Stimulated activated naive CD4-positive, alpha-beta T cell treated with Interleukin-2 at 50 U/mL for 16 hours (primary cell): ENCODE measurements at places on chromosomes 5 and 9.

GRCh38 chr5:78576376-78576775 lies 72.2 kb downstream of the LHFPL2 start:
- no peak for DNase-seq

GRCh38 chr5:119512277-119512676 lies 60.0 kb downstream of the HSD17B4 start:
- no peak for DNase-seq

- no peak for DNase-seq
These were observed 231.7 kb upstream of the CDH12 start for GRCh38 chr5:23084815-23085214.

DNA sequence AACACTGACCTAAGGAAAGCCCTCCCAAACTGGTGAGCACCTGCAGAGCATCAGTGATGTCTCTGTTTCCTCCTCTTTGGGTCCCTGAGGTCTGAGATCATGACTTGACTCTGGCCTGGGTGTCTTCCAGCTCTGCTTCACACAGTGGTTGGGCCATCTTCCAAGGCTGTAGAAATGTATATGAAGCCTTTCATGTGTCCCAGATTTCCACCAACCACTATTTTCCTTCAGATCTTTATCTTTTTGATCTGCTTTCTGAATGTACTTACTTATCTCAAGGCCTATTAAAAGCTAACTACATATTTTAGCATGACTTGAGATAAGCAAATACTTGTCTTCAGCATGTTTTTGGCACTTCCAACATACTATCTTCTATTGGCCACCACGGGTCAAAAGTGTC lies 47.1 kb downstream of the PRELID2 start:
- DNase-seq, result no peak

DNA sequence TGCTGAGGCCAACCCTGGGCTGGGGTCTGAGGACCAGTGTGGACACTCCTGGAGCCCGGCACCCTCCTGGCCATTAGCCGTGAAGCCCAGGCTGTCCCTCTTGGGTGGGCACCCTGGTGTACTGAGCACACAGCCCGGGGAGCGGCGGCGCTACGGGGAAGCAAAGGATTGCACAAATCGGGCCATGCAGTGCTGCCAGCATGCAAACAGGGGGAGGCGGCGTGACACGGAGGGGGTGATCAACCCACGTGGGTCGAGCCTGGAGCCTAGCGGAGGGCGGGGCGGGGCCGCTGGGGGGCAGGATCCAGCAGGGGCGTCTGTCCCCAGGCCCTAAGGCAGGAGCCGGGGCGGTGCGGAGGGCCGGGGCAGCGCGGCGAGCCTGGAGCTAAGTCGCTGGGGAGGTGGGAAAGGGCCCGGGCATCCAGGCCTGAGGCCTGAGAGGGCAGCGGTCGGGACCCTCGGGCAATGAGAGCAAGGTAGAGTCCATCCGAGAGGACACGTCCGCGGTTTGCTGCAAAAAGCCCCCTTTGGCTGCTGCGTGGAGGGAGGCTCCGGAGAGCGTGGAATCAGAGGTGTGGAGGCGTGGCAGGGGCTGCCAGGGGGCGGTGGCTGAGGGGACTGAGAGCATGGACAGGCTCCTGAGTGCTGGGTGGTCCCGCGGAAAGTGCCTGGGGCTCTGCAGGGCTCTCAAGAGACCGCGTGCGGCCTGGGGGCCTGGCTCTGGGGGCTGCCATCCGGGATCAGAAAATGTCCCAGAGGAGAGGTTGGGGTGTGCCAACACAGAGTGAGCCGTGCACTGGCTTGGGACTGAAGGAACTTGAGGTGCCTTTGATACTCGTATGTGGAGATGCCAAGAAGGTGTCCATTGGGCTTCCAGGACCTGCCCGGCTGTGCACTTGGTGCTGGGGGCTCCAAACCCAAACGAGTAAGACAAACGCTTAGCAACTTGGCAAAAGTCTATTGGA lies 94.2 kb downstream of the BARX1 start:
- no peak for DNase-seq

DNA sequence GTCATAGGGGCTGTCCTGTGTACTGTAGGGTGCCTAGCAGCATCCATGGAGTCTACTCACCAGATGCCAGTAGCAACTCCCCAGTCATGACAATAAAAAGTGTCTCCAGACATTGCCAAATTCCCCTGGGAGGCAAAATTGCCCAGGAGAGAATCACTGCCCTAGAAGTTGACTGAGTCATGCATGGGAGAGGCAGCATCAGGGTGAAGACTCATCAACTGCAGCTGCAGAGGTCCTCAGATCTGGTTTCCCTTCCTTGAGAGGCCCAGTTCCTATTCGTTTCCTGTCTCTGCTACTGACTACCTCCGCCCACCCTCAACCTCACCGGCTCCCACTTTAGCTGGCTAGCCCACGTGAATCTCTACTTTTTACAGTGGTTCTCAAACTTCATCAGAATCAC lies 88.6 kb upstream of the AGXT2 start:
- DNase-seq, result no peak

GRCh38 chr5:81776258-81776657 lies 25.4 kb upstream of the SSBP2 start:
- no peak for DNase-seq

- no peak for DNase-seq
These were observed 31.6 kb downstream of the NTNG2 start for GRCh38 chr9:132193227-132194124.

DNA sequence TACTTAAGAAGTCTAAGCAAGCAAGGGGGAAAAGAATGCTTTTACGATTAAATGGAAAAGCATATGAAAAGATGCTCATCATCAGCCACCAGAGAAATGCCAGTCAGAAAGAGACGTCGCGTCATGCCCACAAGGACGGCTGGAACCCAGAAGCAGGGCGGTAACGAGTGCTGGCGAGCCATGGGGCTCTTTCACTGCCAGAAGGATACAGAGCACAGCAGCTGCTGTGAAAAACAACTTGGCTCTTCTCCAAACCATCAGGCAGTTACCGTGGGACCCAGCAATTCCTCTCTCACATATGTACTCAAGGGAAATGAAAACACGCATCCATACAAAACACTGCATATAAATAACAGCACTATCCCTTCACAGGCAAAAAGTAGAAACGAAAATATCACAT lies 95.5 kb downstream of the CAMSAP1 start:
- DNase-seq, result no peak

GRCh38 chr5:21225223-21226064 lies 1237.4 kb upstream of the CDH18 start:
- DNase-seq, result no peak

GRCh38 chr5:96881511-96882115 lies 5.3 kb downstream of the ERAP2 start:
- DNase-seq, result no peak

DNA sequence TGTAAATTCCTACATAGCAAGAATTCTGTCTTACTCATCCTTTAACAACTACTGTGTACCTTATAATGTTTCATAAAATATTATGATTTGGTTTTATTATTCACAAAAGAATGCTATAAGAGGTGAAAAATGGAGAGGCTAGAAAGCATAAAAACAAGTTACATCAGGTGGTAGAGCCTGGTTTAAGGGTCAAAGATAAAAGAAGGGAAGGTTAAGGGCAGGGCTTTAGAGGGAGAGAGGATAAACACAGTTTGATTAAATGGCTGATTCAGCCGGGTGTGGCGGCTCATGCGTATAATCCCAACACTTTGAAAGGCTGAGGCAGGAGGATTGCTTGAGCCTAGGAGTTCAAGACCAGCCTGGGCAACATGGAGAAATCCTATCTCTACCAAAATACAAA lies 40.4 kb upstream of the HSPB3 start:
- DNase-seq, result no peak

- no peak for DNase-seq
These were observed 368.4 kb downstream of the CDH18 start for GRCh38 chr5:19619571-19619970.

GRCh38 chr5:98428806-98429205 lies 344.7 kb upstream of the RGMB start:
- DNase-seq, result no peak

- no peak for DNase-seq
These were observed 10.5 kb downstream of the FAM81B start for GRCh38 chr5:95401626-95402025.

- DNase-seq, result no peak
These were observed 50.1 kb downstream of the SLC36A1 start for GRCh38 chr5:151497391-151498002.

- DNase-seq, result no peak
These were observed 11.9 kb downstream of the NKD2 start for GRCh38 chr5:1020452-1020961.

GRCh38 chr5:75052192-75053053 lies at the start of gene GCNT4:
Gene GCNT4, minus strand, starts transcription at chr5:75052558. Its CDS starts 22,521 bp downstream, at chr5:75030037.
- peak; percentile 33 for DNase-seq

DNA sequence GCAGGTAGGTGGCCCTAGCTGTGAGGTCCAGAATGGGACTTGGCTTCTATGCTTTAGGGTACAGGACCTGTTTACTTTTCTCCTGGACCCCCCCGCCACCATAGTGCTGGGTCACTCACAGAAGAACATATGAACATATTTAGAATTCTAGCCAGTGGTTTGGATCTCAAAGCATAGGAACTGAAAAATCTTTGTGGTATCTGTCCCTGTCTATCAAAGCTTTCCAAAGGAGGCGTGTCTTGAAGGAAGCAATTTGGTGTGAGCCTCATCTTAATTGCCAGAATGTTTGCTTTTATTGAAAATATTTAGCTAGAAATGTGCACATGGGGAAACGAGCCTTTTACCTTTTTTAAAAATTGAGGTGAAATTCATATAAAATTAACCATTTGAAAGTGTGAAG lies 6.2 kb downstream of the PHF2 start:
- no peak for DNase-seq

GRCh38 chr5:121867403-121867802 lies 15.7 kb downstream of the FTMT start:
- no peak for DNase-seq

DNA sequence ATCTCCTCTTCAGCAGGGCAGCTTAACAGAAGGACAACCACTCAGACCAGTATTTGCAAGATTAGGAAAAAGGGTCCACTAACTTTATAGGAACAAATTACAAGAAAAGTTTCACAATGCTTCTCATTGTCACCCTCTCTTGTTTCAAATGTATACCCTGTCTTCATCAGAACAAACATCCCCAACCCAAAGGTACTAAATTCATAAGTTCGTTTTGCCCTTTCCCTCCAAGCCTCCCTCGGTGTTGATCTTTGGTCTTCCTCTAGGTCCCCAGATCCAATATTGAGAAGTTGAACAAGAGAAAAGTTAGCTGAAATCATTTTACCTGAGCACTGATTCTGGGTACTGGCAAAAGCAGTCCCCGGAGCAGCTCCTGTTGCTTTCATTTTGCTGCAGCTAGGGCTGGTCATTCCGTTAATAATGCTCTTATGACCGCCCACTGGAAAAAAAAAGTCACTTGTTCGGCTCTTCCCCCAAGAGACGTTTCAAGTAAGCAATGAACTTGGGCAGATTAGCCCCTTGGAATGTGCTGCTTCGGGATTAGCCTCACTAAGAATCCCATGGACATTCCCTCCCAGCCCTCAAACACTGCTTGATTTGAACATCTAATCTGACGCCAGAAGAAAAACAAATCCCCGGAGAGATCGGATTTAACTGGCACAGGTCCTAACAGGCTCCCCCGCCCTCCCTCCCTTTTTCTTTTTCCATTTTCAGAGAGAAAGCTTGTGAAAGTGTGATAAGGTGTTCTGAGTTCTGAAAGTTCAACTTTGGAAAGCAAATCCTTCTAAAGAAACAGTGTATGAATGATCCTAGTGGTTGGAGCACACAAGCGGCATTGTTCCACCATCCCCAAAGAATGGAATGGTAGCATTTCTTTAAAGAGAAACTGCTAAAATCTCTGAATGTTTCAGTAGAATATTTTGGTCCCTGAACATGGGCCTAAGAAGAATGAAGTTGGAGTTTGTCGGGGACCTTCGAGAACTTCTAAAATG lies 252.5 kb downstream of the TRPM3 start:
- no peak for DNase-seq
